ENCODE measurements at places on chromosomes 3 and 15.

GRCh38 chr3:177810162-177810623, 612.9 kb upstream of the TBL1XR1 start:
- peak; percentile 70 for DNase-seq

- no peak for DNase-seq
Measured at GRCh38 chr3:141106842-141107241, 55.7 kb downstream of the SPSB4 start.

- no peak for DNase-seq
Measured at GRCh38 chr3:23217872-23218554, 14.9 kb downstream of the UBE2E2 start.

GRCh38 chr3:183306798-183307671, 54.0 kb downstream of the B3GNT5 start:
- DNase-seq = peak; percentile 25

DNA sequence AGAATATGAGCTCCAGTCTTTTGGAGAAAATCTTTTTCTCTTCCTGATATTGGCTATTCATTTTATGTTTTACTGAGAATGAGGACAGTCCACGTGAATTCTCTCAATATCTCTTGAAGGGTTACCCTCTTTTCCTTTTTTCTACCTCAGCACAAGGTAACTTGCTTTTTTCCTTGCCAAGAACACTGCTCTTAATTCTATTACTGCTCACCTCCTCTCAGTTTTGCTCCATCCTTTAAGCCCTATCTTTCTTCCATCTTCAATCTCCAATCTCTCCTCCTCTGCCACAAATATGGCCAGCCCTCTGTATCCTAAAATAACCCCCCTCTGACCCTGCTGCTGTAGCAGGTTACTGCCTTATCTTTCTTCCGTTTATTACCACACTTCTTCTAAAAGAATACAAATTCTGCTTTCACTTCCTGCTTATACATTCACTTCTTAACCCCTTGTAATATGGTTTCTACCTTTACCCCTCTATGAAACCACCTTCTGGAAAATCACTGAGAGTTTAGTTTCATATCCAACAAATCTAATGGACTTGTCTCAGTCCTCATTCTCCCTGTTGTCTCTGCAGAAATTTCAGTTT, 89.0 kb downstream of the NFKBIZ start:
- DNase-seq = no peak

- no peak for DNase-seq
Measured at GRCh38 chr3:17181413-17181907, 296.7 kb downstream of the PLCL2 start.

DNA sequence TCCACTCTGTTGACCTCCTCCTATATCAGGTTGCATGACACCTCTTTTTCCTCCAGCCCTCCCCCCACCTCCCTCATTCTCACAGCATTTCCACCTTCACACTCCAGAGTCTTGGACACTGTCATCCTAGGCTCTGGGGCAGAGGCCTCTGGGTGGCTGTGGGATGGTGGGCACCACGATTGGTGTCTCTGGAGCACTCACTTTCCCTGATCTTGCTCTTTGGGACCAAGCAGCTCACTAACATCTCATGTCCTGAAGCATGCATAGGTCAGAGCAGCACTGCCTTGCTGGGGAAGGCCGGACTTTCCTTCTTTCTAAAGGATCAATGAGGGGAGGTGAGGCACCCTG, 14.9 kb downstream of the ZBTB47 start:
- DNase-seq = no peak

DNA sequence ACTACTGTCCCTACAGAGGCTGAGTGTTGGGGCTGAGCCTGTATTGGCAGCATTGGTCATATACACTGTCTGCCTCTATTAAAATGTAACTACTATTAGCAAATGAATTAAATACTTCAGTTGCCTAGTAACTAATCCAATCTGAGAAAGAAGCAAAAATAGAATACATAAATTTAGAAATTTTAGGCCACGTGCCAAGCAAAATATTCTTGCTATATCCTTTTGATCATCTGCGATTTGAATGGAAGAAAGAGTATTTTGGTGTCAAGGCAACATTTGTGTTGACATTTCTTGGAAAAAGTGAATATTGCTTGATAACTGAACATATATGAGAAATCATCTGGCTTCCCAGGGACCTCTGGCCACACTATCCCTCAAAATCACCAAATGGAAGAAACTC, 148.2 kb upstream of the TOPAZ1 start:
- no peak for DNase-seq

GRCh38 chr15:55784286-55784685, 41.3 kb upstream of the PRTG start:
- DNase-seq = no peak

DNA sequence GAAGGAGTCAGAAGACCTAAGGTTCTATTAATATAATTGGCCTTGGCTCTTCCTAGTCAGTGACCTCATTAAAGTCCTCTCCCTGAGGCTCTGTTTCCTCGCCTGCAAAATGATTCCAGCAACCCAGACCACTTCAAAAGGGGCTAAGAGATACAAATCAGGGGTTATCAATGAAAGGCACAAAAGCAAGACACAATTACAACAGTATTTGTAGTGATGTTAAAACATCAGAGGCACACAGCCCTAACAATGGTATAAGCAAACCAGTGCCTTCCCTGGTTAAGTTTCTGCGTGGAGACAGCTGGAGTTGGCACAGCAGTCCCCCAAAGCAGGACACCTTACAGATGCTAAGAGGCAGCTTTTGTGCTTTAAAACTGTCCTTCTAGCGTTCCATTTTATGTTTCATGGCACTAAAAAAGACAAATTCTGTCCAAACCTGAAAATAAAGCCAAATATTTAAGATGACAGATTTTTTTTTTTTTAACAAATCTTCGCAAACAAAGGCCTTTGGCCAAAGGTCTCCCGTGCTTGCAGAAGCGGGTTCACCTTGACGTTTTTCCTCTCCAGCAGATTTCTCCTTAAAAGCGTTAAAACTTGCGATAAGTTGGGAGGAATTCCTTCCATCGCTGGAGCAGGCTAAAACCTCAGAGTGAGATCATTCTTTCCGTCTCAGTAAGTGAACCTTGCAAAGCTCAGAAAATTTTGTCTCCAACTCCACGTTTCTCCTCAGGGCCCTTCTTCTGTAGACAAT, 999 bp downstream of the ZNF280D start:
- DNase-seq = peak; percentile 23

DNA sequence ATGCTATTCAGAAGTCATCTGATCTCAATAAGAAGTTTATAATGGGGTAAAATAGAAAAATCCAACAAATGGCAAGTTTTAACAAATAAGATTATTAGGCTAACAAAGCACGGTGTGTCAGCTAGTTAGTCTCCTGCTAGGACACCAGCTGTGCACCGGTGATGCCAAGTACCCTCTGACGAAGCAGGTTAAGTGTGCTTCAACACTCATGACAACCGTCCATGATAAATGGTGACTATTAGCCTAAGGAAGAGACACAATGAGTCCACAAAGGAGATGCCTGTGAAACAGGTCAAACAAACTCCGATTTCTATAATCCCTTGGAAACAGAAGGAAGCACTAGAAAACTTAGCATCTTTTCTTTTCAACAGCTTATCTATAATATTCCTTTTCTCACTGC, 36.5 kb downstream of the ATP13A3 start:
- DNase-seq = no peak

GRCh38 chr15:34213690-34214089, 3.8 kb upstream of the KATNBL1 start:
- DNase-seq = no peak

- no peak for DNase-seq
Measured at GRCh38 chr3:18843188-18843587, 305.1 kb upstream of the KCNH8 start.

DNA sequence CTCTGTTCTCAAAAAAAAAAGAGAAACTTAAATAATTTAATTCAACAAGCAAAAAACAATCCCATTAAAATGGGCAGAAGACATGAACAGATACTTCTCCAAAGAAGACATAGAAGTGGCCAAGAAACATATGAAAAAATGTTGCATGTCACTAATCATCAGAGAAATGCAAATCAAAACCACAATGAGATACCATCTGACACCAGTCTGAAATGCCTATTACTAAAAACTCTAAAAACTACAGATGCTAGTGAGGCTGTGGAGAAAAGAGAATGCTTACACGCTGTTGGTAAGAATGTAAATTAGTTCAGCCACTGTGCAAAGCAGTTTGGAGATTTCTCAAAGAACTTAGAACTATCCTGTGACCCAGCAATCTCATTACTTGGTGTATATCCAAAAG, 382.9 kb downstream of the OTOL1 start:
- DNase-seq = no peak

DNA sequence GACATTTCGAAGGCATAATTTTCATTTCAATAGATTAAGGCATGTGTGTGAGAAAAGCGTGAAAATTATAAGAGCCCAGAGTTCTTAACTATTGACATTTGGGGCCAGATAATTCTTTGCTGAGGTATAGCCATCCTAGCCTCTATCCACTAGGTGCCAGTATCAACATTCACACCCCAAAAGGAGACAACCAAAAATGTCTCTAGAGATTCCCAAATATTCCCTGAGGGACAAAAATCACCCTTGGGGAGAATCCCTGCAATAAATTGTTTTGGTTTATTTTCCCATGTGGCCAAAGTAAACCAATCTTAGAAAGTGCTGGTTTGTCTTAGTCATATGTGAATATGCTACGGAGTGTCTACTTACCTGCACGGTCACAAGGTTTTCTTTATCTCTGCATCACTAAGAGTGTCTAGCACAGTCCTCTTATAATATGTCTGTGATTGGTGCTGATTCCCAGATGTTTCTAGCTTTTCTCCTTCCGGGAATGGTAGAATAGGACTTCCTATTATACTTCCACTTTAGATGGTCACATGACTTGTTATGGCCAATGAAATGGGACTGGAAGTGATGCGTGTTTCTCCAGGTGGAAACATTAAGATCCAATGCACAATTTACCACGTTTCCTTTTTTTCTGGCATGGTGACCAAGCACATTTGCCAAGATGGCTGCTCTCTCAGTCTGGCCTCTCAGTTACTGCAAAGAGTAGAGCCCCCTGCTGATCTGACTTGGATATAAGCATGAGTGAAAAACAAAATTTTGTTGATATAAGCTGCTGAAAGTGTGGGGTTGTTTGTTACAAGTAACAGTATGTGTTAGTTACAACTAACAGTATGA, 8.0 kb upstream of the KBTBD8 start:
- no peak for DNase-seq

GRCh38 chr3:126466886-126467610, 8.6 kb downstream of the ZXDC start:
- no peak for DNase-seq

DNA sequence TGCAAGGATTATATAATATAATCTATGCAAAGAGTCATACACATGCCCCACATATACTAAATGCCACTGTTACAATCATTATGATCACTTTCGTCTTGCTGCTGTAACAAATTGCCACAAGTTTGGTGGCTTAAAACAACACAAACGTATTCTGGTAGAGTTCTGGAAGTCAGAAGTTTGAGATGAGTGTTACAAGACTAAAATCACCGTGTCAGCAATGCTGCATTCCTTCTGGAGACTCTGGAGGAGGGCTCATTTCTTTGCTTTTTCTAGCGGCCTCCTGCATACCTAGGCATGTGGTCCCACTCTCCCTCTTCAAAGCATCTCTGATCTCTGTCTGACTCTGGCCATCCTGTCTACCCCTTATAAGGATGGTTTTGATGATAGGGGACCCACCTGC, 1.4 kb upstream of the CCDC174 start:
- DNase-seq = no peak

- DNase-seq = no peak
Measured at GRCh38 chr3:197833930-197834715, 43.1 kb downstream of the LRCH3 start.

DNA sequence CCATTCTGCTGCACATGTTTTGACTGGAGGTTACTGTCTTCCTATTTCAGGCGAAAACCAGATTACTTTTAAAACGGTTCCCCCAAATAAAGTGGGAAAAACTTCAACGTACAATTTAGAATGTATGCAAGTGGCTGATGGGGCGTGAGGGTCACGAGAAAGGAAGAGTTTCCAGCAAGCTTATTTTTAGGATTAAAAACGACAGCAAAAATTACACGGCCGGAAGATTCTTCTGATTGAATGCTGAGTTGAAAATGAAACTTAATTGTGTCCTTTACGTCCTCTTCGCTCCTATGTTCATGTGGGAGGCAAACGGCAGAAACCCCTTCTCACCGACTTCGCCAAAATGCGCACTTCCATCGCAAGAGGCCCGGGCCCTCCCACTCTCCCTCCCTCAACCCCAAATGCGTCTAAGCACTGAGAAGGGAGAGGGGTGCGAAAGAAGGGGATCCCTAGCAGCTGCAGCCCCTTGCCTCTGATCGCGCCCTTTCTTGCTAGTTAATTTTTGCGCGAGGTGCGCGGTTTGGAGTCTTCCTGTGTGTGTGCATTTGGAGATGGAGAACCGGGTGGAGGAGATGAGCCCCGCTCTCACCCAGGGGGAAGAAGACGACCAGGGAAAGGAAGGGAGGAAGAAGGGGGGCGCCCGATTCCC, 656 bp downstream of the CD47 start:
- DNase-seq = peak; percentile 10

GRCh38 chr15:82750831-82751180, 41.1 kb upstream of the AP3B2 start:
- DNase-seq = peak; percentile 4

DNA sequence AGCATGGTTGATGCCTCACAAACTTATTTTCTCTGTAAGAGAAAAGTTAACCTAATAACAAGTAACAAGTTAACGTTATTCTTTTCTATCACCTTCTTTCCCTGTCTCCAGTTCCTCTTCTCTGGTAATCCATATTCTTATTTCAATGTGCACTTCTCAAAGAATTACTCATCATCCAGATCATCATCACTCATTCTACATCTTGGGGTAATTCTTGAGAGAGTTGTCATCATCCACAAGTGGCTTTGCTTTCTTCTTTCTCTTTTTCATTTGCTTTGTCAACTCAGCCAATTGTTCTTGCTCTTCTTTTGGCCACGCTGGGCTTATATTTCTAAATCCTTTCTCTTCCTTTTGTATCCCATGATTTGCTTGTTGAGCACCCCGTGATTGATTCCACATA, 20.8 kb upstream of the RNF111 start:
- DNase-seq = no peak

- DNase-seq = no peak
Measured at GRCh38 chr3:127929818-127930413, 14.9 kb downstream of the KBTBD12 start.

DNA sequence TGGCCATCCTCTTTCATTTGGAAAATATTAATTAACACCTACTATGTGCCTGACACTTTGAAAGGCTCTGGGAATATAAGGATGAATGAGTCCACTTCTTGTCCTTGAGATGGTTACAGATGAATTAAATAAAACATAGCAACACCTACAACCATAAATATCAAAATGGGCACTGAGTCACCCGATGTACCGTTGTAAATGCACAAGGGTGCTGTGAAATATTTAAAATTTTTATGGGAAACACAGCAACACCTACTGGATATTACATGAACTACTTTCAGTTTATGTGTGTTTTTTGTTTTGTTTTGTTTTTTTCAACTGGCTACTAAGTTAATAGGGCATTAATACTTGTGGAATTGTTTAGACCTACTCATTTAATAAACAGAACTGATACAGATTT, 239.0 kb upstream of the NAALADL2 start:
- no peak for DNase-seq
